ENCODE measurements at places on chromosomes 5 and 9.

GRCh38 chr9:35313916-35314315 lies 152.1 kb downstream of the UNC13B start:
- no peak for DNase-seq

- DNase-seq = no peak
Observed at GRCh38 chr5:138789771-138790242, 36.6 kb downstream of the CTNNA1 start.

GRCh38 chr5:54411176-54411575 lies 44.3 kb upstream of the HSPB3 start:
- no peak for DNase-seq

DNA sequence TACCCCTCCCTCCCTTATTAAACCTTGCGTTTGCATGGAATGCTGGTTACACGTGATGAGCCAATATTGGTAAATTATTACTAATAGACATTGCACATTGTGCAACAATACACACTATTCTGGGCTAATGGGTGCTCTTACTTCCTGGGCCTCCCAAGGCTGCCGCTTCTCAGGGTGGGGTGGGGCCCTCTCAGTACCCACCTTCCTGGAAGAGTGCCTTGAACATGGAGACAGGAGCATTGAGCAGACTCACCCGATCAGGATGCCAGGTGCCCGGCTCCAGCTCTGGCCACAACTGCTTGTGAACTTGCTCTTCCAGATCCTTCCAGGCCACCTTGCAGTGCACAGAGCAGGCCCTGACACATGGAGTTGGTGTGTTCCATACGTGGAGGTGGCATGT lies 24.7 kb upstream of the CEP72 start:
- no peak for DNase-seq

GRCh38 chr5:76696251-76696650 lies 19.7 kb upstream of the F2R start:
- no peak for DNase-seq

- DNase-seq = no peak
Observed at GRCh38 chr5:137923856-137924255, 34.6 kb downstream of the PKD2L2 start.

DNA sequence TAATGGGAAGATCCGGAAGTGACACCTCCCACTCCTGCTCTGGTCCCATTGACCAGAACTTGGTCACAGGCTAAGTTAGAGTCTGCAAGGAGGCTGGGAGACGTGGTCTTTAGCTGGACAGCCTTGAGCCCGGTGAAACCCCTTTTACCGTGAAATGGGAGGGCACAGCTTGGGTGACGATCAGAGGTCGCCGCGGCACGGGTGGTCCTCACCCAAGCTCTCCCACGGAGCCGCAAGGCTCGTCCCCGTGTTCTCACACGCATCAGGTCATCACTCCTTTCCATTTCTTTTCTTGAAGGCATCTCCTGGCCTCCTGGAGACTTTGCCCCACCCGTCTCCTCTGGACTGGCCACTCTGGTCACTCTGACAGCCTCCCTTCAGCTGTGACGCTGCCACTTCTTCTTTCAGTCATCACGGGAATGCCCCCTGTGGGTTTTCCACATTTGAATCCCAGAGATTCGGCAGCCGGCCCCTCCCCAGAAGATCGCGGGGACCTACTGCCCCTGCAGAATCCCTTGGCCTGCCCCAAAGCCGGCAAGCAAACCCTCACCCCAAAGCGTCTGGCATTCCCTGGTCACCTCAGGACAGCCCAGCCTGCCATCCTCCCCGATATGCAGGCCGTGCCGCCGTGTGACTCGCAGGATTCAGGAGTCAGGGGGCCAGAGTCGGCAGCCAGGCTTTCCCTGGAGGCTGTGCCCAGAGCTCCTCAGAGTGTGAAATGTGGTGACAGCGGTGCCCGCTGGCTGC lies 18.9 kb upstream of the EGFL7 start:
- DNase-seq = no peak

DNA sequence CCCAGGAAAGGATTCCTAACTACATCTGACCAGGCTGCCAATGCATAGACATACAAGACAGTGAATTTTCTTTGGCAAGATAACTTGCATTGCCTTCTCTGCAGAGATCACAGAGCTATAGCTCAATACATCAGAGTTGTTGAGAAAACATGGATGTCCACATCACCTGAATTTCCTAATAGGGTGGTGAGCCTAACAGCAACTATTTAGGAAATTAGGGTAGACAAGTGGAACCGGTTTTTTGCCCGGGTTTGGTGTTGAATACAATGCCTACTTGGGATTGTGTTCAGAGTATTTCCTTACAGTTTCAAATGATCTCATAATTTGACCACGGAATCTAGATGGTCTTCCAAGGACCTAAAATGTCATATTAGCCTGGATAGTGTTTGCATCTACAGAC lies 262.7 kb downstream of the KIF4B start:
- DNase-seq = no peak

DNA sequence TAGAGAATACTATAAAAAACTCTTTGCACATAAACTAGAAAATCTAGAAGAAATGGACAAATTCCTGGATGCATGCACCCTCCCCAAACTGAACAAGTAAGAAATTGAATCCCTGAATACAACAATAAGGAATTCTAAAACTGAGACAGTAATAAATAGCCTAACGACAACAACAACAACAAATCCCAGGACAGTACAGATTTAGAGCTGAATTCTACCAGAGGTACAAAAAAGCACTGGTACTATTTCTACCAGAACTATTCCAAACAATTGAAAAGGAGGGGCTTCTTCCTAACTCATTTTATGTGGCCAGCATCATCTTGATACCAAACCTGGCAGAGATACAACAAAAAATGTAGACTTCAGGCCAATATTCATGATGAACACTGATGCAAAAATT lies 394.4 kb upstream of the RORB start:
- no peak for DNase-seq

GRCh38 chr5:78288246-78288645 lies 6.3 kb downstream of the AP3B1 start:
- no peak for DNase-seq

- DNase-seq = no peak
Observed at GRCh38 chr5:111553868-111554267, 41.5 kb upstream of the STARD4 start.

- DNase-seq = no peak
Observed at GRCh38 chr5:65121880-65122436, 353.2 kb downstream of the CWC27 start.

DNA sequence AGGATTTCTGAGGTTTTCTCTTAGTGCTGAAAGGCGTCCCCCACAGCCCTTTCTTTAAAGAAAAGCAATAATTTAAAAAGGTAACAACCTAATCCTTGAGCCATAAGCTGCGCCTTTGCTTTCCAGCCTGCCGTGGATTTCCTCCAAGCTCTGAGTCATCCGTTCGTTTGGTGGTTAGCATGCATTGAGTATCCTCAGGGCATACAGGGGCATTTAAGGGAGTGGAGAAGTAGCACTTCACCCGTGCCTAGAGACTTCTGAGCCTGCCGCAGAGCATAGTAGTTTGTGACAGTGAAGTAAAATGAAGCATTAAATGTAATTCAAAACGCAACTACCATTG lies 892 bp upstream of the TNC start:
- peak; percentile 17 for DNase-seq

GRCh38 chr9:35690614-35691333 lies 1.0 kb upstream of the TPM2 start:
- DNase-seq = no peak

DNA sequence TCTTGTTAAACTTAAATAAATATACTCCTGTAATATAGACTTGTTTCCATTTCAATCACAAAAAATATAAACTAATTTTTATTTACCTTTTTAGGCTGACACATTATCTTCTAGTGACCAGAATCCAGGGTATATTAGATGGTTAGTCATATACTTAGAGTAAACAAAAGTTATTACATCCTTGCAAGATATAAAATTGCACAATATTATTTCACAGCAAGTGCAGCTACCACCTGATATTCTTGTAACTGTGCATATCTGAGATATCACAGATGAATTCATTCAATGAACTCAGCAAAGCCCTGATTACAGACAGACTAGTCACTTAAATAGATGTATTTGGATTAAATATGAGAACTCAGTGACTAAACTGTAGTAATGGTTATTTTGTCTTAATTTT lies 25.6 kb upstream of the ARRDC3 start:
- DNase-seq = no peak

- DNase-seq = no peak
Observed at GRCh38 chr5:54671111-54671531, 153.6 kb downstream of the SNX18 start.

GRCh38 chr5:4230786-4231641 lies 635.4 kb downstream of the IRX1 start:
- no peak for DNase-seq

DNA sequence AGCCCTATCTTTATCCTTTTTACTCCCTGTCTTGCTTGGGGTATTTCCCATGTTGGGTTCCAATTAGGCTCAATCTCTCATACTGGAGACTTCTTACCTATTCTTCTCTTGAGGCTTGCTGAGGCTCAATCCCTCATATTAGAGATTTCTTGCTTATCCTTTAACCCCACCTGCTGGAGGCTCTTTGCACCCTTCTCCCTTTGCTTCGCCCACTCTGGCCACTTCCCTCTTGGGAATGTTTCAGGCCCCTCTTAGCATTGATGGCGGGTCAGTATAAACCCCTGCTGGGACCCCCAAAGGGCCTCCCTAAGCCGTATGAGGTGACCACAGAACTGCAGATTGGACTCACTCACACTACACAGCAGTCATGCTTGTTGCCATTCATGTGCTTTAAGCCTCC lies 69.3 kb upstream of the CDK20 start:
- no peak for DNase-seq
